ENCODE measurements at places on chromosomes 12 and 14. TPM values are rescaled to one million over a fixed set of nuclear protein-coding genes. Genes with fewer than 3 reads are reported as not detected.

- H3K27ac ChIP-seq, result no peak overlapping the region
- DNase-seq, result no peak
- H3K36me3 ChIP-seq, result no peaks in the 10 kb centered on the region
- H3K4me1 ChIP-seq, result peaks cover 13% of the 10 kb centered on the region
- H3K27me3 ChIP-seq, result no peaks in the 10 kb centered on the region
- H3K4me3 ChIP-seq, result no peak overlapping the region
Observed at GRCh38 chr12:42862055-42862454, 272.5 kb upstream of the PRICKLE1 start.

GRCh38 chr14:37655418-37655817, 60.0 kb downstream of the TTC6 start:
- no peak overlapping the region for H3K4me3 ChIP-seq
- H3K27me3 ChIP-seq, result no peaks in the 10 kb centered on the region
- no peak overlapping the region for H3K27ac ChIP-seq
- no peak for DNase-seq
- no peaks in the 10 kb centered on the region for H3K36me3 ChIP-seq

The ARHGAP9 gene
- 9.3 TPM for total RNA-seq

The SDR9C7 gene
- not detected for total RNA-seq
